HTR-8/SVneo (cell line): ENCODE measurements at places on chromosomes 16 and 17.

DNA sequence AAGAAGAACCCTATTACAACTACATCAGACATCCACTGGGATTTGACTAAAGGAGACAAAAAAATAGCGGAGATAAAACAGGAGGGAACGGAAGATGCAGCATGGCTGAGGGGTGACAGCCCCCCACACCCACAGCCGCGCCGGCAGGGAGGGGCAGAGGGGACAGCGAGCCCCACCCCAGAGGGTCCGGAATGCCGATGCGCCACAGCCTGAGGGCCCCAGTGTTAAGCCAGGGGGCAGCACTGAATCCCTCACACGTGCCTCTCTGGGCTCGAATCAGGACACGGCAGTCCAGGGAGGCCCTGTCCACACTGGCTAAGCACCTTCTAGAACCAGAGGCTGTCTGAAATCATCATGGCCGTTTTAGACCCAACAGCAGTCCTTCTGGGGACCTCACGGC lies 18.8 kb downstream of the MAP1LC3B start:
- no peak for DNase-seq

DNA sequence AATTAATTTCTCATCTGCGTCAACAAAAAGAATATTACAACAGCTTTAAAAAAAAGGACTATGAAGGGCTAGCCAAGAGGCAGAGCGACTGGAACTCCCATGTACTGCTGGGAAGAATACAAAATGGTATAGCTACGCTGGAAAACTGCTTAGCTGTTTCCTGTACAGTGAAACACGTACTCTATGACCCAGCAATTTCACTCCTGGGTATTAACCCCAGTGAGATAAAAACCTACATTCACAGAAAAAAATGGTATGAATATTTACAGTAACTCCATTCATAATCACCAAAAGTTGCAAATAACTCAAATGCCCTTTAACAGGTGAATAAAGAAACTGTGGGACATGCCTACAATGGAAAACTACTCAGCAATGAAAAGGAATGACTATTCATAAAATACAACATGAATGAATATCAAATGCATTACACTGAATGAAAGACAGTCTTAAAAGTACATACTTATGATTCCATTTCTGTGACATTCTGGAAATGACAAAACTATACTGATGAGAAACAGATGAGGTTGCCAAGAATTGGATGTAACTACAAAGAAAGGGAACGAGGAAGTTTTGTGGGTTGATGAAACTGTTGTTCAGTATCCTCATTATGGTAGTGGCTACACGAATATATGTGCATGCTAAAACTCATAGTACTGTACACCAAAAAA lies 27.6 kb downstream of the CMTM4 start:
- no peak for DNase-seq

DNA sequence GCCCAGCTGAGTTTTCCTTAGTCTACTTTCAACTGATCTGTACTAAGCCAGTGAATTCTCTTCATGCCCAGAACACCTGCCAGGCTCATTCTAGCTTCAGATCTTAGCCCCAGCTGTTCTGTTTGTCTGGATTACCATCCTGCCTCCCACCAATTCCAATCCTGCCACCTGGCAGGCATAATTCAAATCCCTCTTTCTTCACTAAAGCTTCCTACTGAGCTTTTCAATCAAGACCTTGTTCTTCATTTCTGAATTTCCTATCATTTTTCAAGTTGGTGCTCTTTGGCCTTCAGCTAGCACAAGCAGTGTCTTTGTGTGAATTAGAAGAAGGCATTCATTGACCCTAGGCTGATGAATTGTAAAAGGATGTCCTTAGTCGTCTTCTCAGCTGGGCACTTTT lies 357.6 kb downstream of the UTP18 start:
- DNase-seq, result no peak

- no peak for DNase-seq
Measured at GRCh38 chr16:83603723-83604570, 203.8 kb upstream of the HSBP1 start.

DNA sequence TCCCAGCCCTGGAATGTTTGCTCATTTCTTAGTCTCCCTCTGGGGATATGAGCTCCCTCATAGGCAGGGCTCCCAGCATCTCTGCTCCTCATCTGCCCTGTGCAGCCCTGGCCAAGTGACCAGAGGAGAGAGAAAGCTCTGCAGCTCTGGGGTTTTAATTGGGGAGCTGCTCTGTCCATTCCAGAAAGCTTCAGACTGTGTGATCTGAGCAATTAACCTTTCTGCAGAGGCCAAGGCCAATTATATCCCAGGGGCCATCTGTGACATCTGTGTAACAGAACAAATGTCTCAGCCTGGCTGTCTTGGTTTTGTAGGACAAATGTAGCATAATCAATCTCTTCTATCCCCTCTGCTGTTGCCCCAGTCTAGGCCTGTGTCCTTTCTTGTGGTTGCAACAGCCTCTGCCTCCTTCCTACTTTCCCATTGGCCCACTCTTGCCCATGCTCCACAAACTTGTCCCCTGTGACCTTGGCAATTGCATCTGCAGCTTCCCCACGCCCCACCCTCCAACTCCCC lies 156.0 kb downstream of the GSG1L start:
- no peak for DNase-seq

DNA sequence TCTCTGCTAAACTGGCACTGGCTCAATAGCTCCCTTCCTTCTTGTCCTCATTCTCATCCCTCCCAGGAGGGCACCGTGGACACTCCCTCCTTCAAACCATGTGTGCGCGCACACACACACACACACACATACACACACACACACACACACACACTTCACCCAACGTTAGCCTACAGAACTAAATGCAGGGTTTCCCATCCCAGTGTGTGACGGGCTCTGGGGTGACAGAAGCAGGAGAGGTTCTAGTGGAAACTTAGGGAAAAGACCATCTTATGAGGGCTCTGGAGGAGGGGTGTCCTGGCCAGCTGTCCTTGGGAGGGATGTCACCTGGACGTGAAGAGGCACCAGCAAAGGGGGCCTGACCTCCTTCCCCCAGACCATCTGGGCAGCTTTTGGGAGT lies 19.7 kb downstream of the OSBPL7 start:
- DNase-seq, result no peak

DNA sequence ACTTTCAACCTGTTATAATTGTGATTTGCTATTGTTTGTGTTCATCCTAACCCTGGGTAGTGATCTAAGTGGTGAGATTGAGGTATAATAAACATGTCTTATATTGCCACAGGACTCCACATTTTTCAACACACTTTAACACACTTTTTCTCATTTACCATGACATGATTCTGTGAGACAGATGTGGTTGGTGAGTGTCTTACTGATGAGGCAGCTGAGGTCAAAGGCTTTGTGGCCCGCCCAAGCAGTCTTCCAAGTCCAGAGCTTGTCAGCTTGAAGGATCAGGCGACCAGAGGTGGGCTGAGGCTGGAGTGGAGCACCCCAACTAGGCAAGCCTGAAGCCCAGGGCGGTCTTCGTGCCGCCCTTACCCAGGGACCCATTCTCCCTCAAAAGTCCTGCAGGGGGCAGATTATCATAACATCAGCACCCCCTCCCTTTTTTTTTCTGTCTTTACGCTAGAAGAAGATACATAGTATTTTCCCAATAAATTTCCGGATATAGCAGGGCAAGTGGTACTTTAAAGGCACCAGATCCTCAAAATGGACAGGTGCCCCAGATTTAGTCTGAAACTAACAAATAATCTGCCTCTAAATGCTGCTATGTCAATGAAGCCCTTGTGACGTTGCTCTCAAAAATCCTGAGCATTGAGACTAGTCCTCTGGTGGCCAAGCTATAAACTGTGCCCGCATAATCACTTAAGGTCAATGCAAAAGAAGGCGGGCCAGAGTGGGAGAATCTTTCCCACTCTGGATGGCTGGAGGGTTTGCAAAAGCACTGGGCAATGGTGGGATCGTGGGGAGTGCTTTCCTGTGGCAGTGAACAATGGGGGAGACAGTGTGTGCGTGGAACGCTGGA lies 21.1 kb downstream of the KCTD19 start:
- no peak for DNase-seq

- no peak for DNase-seq
Measured at GRCh38 chr16:54630284-54630967, 300.2 kb upstream of the IRX5 start.

GRCh38 chr17:28041844-28042656 lies 427 bp upstream of the NLK start:
- peak; percentile 21 for DNase-seq

DNA sequence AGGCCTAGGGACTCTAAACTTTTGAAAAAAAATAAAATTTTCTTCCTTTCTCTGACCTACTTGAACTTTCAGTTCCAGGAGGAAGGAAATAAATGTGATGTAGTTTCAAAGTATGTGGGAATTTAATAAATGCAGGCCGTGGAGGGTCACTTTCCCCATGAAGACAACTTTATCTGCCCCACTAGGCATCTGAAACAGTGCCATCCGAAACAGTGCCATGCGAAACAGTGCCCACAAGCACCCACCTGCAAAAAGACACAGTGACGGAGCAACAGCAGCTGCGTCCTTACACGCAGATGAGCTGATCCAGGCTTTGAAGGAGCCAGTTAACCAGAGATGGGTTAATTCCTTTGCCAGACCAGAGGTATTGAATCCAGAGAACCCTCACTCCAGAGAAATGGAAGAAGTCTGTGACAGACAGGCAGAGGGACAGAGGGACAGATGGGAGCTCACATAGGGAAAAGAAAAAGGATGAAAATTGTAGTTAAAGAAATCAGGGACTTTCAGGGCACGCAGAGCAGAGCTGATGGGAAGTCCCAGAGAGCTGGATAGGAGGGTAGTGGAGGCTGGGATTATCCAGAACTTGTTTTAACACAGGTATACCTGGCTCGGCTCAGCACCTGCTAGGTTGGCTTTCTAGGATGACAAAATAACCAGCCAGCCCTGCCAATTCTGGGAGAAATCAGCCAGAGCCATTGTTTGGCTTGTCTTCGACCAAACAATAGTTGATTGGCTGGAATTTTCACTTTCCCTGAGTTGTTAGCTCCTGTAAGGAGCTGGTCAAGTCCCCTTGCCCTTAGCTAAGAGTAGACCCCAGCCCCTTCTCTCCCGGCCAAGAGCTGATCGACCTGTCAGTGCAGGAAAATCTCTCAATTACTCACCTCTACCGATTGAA lies 17.1 kb upstream of the HOXB13 start:
- DNase-seq, result no peak

GRCh38 chr16:27317320-27317719 lies 3.5 kb downstream of the IL4R start:
- no peak for DNase-seq

- DNase-seq, result no peak
Measured at GRCh38 chr17:78706271-78706915, 75.7 kb downstream of the CYTH1 start.

GRCh38 chr16:27985981-27986380 lies 77.5 kb downstream of the GSG1L start:
- no peak for DNase-seq

DNA sequence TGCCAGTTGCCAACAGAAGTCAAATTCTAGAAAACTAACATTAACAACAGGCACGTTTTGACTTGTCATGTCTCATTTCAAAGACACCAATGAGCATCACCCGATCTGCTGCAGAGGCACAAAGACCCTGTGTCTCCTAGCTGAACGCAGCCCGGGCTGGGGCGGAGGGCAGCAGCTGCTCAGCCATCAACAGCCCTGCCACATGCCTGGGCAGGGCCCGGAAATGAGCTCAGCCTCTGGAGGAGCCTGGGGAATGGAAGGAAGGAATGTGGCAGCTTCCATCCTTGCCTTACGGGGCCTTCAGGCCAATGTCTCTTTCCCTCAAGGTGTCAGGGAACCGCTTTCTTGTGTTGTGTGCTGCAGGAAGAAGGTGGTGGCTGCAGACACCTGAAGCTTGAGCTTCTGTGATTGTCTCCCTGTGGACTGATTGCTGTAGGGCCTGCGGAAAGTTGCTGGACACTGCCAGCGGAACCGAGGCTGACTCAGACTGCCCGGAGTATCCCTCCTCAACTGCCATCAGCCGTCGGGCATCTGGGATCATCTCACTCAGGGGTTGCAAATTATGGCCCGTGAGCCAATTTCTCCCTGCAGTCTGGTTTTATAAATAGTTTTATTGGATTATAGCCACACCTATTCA lies 7.3 kb downstream of the CDH13 start:
- peak; percentile 59 for DNase-seq

GRCh38 chr17:74417178-74418045 lies 14.5 kb upstream of the GPRC5C start:
- DNase-seq, result no peak

GRCh38 chr16:3690470-3690928 lies 26.8 kb downstream of the TRAP1 start:
- peak; percentile 95 for DNase-seq

GRCh38 chr17:412211-413015 lies 59.8 kb upstream of the RPH3AL start:
- DNase-seq, result peak; percentile 69

DNA sequence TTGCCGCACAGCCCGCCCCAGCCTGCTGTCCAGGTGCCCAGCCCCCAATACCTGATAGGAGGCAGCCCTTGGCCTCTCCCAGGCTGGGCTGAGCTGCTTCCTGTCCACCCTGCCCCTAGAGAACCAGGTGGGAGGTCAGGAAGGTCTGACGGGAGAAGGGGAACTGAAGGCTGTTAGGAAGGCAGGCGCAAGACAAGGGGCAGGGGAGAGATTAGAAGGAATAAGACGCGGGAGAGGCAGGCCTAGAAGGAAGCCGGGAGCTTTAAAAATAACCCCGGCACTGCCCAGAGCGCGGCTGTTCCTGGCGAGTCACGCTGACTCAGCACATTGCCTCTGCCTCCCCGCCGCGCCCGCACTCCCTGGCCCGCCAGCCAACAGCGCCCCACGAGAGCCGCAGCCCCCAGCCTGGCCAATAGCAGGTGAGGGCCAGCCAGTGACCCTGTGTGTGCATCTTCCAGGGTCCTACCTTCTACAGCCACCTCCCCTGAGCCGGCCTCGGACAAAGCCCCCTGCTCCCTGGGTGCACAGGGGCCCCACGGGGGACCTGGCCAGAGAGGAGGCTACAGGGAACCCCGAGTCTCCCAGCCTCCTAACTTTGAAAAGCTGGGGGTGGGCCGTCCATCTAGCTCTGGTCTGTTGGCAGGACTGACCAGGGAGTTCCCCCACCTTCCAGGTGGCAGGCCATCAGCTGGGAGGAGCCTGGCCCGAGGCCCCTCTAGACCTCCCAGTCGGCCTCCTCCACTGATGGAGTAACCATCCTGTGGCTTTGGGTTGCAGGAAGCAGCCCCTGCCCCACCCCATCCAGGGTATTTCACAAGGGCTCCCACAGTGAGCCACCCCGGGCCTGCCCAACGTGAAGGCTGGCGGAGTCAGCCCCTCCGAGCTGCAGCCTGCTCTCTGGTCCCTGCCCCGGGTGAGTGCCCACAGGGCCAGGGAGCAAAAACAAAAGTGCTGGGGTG lies 4.0 kb downstream of the MAFG start:
- DNase-seq, result no peak

DNA sequence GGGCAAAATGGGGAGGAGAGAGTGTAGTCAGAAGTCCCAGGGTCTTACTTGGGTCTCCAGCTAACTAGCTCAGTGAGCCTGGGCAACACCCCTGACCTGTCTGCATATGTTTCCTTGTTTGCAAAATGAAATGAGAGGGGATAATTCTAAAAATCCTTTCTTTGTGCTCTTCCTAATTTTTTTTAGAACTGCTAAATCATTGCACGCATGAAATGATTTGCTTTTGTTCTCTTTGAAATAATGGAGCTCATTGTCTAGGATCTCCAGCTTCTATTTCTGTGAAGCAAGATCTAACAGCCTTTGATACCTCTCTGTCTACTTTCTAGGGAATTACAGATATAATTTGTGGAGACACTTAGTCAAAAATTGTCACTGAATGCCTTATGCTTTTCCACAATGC lies 181.3 kb downstream of the CDH13 start:
- DNase-seq, result no peak
